ACHN (cell line): ENCODE measurements at places on chromosomes 4 and X.

DNA sequence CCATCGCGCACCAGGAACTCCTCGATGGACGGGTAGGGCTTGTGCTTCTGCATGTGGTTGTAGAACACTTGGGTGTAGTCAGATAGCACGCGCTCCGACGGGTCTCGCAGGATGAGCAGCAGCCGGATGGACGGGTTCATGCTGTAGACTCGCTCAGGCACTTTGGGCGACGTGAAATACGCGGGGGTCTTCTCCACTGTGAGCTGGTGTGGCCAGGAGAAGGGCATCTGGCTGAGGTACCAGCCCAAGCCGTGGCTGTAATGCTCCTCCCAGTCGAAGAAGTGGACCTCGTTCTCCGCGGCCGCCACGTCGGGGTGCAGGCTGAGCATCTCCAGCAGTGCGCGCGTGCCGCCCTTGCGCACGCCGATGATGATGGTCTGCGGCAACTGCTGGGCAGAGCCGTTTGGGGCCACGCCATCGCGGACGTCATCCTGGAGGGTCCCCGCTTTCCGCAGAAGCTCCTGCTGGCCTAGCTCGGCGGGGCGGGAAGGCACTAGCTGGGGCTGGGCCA, 29.2 kb downstream of the HS3ST1 start:
- DNase-seq, result no peak

DNA sequence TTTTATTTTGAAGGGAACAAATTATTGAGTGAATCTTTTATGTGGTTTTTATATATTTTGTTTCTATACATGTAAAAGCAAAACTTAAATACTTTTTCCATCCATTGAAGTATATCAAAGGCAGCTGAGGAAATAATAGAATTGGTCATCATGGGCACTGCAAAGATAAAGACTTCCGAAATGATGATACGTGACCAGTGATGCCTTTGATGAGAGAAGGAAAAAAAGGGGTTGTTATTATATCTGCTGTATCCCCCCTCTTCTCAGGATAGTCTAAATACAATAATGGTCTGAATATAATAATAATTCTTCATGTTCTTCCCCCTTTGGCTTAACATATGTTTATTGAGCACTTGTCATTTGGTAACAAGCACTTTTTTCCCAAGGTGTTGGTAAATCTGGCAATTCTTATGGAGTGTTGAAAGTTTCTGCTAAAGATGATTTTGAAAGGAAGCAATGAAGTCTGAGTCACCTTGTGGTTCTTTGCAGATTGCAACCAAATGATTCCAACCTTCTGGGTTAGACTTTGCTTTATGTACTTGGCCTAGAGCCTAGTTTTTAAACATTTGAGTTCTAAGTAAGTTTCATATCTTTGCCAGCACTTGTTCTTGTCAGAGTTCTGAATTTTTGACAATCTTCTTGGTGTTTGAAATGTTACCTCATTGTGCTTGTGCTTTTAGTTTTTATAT, 60.8 kb downstream of the USP9X start:
- DNase-seq, result peak; percentile 57

DNA sequence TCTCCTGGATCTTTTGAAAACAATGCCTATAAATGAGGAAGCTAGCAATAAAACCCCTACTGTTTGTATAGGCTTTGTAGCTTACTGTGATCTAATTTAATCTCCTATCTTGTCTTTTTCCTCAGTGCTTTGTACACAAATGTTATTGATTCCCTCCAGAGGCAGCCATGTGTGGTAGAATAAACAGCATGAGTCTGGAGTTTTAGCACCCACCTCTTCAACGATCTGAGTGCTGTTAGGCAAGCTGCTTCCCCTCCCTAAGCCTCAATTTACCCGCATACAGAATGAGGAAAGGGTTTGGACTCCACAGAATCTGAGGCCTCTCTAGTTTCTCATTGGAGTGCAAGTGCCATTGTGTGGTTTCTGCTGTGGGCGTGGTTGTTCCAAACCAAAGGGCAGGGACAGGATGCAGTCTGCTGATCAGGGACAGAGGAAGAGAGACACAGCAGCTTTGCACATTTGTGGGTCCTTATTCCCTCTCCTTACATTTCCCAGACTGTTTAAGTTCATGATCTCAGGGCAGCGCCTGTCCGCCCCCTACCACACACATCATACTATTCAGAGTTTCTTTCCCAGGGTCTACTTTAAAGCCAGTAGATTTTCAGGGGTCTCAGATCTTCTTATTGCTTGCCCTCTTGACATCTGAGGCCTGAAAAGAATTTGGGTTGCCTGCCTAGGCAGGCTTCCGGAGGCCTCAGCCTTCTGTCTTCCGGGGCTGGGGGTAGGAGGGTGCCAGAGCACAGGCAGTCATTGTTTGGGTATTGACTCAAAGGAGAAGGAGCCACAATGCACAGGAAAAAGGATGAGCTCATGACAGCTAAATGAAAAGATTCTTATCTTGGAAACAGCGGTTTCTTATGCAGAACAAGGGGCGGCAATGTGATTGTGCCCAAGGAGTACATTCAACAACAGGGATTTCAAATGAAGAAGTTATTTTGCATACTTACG, 114.9 kb upstream of the TEX13D start:
- no peak for DNase-seq

- no peak for DNase-seq
Measured at GRCh38 chr4:18635531-18635930, 614.0 kb upstream of the LCORL start.

DNA sequence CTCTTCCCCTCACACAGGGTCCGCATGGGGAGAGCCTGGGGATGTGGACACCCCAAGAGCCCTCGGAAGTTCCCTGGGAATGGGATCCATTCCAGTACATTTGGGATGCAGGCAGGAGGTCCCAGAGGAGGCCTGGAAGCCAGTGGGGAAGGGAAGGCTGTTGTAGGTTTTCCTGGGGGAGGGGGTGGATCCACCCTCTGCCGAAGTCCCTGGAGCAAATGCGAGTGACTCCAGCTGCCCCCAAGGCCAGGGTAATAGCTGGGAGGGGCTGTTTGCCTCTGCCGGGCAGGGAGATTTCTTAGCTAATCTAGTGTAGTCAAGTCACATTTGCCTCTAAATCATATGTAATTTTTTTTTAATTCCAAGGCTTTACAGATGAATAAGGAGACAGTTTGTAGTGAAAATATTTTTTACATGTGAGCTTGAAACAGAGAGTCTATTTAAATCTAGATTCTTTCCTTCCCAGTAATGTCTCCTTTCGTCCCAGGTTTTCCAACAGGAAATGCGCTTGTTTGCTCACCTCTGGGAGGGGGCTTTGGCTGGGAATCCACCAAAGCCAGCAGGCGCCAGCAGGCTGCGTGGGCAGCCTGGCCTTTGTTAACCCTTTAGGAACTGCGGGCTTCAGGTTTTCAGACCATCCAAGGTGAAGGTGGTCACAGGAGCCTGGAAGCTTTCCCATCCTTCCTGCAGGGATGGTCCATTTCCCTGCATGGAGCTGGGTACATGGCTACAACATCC, 26.8 kb downstream of the SH3TC1 start:
- DNase-seq, result no peak

- no peak for DNase-seq
Measured at GRCh38 chr4:37836838-37837440, 10.5 kb downstream of the PGM2 start.

GRCh38 chr4:101277671-101278070, 69.7 kb downstream of the PPP3CA start:
- peak; percentile 10 for DNase-seq

- DNase-seq, result no peak
Measured at GRCh38 chr4:134650461-134650860, 448.9 kb upstream of the PABPC4L start.

DNA sequence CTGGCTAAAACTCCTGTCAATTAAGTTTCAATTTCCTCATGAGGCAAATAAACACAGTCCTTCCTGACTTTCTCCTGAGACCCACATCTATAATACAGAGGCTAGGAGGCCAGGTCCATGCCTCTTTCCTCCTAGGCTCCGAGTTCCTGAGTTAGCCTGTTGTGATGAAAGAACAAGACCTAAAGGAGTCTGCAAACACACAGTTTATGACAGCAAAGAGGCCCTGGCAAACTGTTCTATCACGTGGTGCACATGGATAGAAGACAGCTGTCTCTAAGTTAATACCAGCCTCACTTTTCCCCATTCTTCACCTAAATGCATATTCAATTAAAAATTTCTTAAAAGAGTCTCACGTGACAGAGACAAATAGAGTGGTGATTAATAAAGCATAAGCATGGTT, 145.2 kb downstream of the TET2 start:
- no peak for DNase-seq

DNA sequence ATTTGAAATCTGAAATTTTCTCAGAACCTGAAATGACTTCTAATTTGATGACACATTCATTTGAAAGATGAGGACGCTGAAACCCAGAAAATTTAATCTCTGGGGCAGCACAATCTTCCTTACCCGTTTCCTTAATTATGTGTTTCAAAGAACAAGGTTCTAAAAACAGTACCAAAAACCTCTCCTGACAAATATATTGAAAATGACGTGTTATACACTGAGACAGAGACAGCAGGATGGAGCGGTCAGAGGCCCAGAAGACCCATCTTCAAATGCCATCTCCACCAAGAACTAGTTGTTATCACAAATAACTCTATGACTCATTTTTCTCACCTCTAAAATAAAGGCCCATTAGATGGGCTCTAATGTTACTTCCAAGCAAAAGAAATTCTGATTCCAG, 177.3 kb downstream of the NSUN7 start:
- no peak for DNase-seq

- DNase-seq, result no peak
Measured at GRCh38 chr4:6965329-6965728, 55.7 kb downstream of the TBC1D14 start.

- no peak for DNase-seq
Measured at GRCh38 chr4:81573840-81574239, 102.1 kb upstream of the RASGEF1B start.

DNA sequence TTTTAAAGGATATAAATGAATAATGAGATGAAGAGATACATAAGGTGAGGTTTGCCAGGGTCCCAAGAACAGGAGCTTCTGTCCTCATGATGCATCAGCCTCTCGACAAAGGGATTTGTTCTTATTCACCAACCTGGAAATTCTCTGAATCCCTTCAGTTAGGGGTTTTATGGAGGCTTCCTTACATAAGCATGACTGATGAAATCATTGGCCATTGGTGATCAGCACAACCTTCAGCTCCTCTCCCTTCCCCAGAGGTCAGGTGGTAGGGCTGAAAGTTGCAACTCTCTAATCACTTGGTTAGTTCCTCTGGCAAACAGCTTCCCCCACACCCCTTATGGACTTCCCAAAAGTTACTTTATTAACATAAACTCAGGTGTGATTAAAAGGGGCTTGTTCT, 222.0 kb downstream of the SPRY1 start:
- no peak for DNase-seq

- DNase-seq, result peak; percentile 1
Measured at GRCh38 chrX:101347859-101348451, 587 bp downstream of the TIMM8A start.

GRCh38 chr4:77082886-77083608, 7.3 kb upstream of the CCNI start:
- no peak for DNase-seq

GRCh38 chr4:27148211-27148895, 287.7 kb downstream of the STIM2 start:
- DNase-seq, result no peak

- DNase-seq, result no peak
Measured at GRCh38 chrX:118666521-118666920, 60.9 kb upstream of the IL13RA1 start.

GRCh38 chr4:77817304-77818072, 1.7 kb downstream of the CNOT6L start:
- DNase-seq, result peak; percentile 47

- DNase-seq, result peak; percentile 68
Measured at GRCh38 chr4:40662962-40663604, 33.4 kb upstream of the RBM47 start.

- DNase-seq, result peak; percentile 5
Measured at GRCh38 chr4:52837716-52838558, 24.2 kb upstream of the RASL11B start.

DNA sequence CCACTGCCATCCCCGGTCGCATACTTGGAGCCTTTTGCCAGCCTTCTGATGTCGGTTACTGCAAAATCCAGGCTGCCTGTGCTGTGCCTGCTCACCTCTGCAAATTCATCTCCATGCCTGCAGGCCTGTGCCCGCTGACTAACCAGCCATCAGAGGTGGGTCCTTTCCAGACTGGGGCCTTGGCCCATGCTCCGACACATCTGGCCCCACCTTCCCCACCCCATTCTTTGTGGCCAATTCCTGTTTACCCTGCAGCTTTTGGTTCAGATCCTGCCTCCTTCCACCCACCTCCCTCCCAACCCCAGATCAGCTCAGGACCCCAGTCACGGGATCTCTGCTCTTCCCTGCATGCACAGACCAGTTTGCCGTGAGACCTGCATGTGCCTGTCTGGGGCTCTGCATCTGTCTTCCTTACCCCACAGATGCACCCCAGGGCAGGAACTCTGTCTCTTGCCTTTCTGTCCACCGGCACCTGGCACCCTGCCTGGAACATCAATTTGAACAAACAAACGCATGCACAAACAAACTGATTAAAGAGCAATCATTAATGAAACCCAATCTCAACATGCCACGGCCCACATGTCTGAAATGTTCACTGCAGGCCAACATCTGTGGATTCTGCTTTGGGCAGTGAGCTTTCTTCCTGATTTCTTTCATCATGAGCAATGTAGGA, 112.8 kb upstream of the PSAPL1 start:
- no peak for DNase-seq

GRCh38 chr4:114598191-114599121, at the start of gene UGT8:
UGT8 (plus strand) TSS chr4:114598807; CDS start chr4:114622881, 24,074 bp downstream.
- DNase-seq, result peak; percentile 76

DNA sequence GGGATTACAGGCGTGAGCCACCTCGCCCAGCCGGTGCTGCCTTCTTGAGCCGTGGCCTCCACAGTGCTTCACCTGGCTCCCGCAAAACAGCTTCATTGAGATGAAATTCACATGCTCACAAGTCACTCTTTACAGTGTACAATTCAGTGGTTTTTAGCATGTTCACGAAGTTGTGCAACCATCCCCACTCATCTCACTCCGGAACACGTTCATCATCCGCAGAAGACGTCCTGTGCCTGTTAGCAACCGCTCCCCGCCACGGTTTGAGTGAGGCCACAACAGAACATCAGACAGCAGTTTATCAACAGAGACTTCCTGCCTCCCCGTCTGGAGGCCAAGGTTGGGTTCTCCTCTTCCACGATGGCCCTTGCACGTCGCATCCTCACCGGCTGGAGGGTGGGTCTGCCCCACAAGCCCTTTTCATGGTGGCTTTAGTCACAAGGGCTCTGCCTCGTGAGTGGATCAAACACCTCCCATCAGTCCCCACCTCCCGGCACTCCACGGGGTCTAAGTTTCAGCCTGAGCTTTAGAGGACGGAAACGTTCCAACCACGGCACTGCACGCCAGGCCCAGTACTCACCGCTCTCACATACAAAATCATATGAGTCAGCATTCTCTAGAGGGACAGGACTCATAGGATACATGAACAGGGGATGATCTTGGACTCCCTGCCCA, 29.6 kb upstream of the SPON2 start:
- no peak for DNase-seq

DNA sequence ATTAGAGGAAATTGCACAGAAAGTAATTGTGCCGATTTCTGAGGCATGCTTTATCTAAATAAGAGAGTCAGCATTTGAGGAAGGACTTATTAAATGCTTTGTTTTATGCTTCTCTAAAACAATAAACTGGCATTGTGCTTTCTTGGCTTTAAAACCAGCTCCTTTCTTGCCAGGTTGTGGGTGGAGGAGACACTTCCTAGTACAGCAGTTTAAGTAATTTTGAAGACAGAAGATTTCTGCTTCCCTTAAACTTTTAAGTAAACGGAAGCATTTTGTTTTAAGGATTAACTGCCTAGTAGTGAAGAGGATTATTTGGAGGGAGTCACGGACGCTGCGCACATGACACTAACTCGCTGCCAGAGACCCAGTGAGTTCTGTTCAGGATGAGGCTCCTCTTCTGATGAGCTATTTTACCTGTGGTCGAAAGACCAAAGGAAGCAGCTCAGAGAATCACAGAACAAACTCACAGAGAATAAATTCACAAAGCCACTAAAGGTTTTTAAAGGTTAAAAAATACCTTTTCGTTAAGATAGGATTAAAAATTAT, 169.5 kb downstream of the TLL1 start:
- DNase-seq, result no peak
